ENCODE measurements at places on chromosomes 3 and 15. TPM values are rescaled to one million over a fixed set of nuclear protein-coding genes. Genes with fewer than 3 reads are reported as not detected.
A peak's percentile ranks its signal among the peaks of the same experiment; 100 is the strongest.

The ABI3BP gene
- 9.3 TPM for total RNA-seq

The GOLGB1 gene
- total RNA-seq = 59.0 TPM

The KLHL40 gene
- not detected for total RNA-seq

The RSRC1 gene
- 21.5 TPM for total RNA-seq

The ATP2B2 gene
- total RNA-seq = not detected

The RTP3 gene
- not detected for total RNA-seq

The DNASE1L3 gene
- total RNA-seq = 2.1 TPM

The SUSD5 gene
- not detected for total RNA-seq

The KNG1 gene
- not detected for total RNA-seq

DNA sequence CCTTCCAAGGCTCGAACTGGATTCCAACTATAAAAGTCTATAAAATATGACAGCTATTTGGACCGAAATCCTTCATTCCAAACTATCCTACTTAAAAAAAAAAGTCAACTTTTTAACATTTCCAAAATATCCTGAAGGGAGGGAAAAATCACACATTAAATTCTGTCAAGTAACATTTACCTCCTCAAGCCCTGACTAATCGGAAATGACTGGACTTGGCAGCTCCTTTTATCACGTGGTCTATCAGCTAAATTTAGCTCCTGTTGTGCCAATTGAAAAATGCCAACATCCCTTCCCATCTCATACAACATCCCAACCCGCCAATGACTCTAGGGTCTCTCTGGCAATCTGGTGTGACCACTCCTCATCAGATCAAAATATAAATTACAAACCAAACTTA, 297.9 kb downstream of the FHIT start:
- H3K36me3 ChIP-seq = no peaks in the 10 kb centered on the region
- H3K4me3 ChIP-seq = no peak overlapping the region
- no peak for DNase-seq
- H3K27me3 ChIP-seq = no peaks in the 10 kb centered on the region
- no peaks in the 10 kb centered on the region for H3K4me1 ChIP-seq

DNA sequence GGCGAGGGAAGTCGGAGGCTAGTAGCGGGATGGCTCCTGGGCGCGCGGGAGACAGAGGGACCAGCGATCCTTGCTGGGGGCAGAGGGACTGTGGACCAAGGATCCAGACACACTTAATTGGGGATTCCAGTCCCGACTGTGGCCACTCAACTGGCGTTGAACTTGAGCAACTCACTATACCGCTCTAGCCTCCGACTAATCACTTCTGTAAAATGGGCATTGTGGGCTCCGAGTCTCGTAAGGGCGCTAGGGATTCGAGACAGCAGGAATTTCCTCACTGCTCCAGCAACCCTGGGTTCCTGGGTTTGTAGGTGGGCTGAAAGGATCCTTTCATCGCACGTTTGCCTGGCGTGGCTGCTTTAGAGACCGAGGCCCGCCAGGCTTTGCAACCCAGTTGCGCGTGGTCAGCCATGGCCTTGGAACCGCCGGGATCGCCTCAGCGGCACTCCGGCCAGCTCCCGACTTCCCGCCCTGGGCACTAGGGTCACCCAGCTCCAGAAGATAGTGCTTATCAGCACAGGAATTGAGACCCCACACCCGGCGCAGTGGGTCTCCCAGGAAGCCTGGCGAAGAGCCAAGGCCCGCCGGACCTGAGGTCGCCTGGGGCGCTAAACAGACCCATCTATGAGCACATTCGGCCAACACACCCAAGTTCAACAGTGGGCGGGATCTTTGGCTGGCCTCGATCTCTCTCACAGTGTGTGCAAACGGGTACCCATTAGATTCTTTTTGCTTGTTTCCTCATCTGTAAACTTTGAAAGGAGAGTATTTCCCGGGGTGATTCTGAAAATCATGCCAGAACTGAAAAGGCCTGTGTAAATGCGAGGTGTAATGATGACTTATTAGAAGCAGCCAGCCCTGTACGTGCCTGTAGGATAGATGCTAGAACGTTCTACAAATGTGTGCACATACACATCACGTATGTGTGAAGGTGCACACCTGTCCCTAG, 9.9 kb downstream of the FOXL2 start:
- no peak overlapping the region for H3K27ac ChIP-seq
- peak; percentile 15 for DNase-seq
- no peak overlapping the region for H3K4me3 ChIP-seq

- no peaks in the 10 kb centered on the region for H3K36me3 ChIP-seq
- H3K27ac ChIP-seq = peak overlapping the region; percentile 88
- peak overlapping the region; percentile 48 for H3K4me3 ChIP-seq
These were observed 473 bp downstream of the FHIT start for GRCh38 chr3:61250784-61251173.

- no peaks in the 10 kb centered on the region for H3K27me3 ChIP-seq
- H3K27ac ChIP-seq = no peak overlapping the region
- no peaks in the 10 kb centered on the region for H3K36me3 ChIP-seq
These were observed 127.1 kb downstream of the ZBBX start for GRCh38 chr3:167253037-167253436.

DNA sequence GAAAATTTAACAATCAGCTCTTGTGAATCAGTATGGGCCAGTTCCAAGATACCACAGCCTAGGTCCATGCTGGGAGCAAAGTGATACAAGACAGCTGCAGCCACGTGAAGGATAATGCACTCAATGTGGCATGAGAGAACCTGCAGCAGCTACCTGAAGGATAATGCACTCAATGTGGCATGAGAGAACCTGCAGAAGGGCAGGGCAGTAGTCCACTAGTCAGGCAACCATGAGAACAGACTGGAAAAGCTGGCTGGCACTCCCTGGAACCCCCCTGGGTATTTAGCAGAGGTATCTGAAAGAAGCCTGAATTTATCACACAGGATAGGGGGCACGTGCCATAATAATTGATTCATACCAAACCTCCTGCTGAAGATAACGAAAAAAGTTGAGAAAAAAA, 237.6 kb downstream of the ATP8B4 start:
- no peak overlapping the region for H3K4me3 ChIP-seq
- no peaks in the 10 kb centered on the region for H3K36me3 ChIP-seq
- H3K27ac ChIP-seq = no peak overlapping the region
- peaks cover 8% of the 10 kb centered on the region for H3K4me1 ChIP-seq
- no peak for DNase-seq

- no peaks in the 10 kb centered on the region for H3K36me3 ChIP-seq
- no peak overlapping the region for H3K27ac ChIP-seq
- DNase-seq = no peak
- H3K4me3 ChIP-seq = no peak overlapping the region
- no peaks in the 10 kb centered on the region for H3K27me3 ChIP-seq
These were observed 28.0 kb downstream of the MYZAP start for GRCh38 chr15:57619746-57620145.

DNA sequence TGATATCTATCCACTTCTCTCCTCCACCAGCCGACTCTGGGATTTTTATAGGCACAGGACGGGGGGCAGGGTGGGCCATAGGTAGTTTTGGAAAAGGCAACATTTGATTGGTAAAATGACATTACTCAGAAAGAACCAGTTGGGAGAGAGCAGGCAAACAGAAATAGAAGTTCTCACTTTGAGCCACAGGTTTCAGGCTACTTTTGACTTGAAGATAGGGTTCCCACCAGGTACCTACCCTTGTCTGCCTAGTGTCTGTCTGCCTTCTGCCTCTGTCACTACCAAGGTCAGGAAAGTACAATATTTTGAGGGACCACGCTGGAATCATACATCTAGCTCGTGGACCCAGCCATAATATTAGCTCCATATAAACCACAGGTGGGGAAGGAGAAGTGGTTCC, 412.9 kb upstream of the GRM7 start:
- no peak overlapping the region for H3K4me3 ChIP-seq
- H3K4me1 ChIP-seq = peaks cover 10% of the 10 kb centered on the region
- H3K27ac ChIP-seq = no peak overlapping the region
- no peaks in the 10 kb centered on the region for H3K36me3 ChIP-seq
- no peak for DNase-seq

- H3K4me1 ChIP-seq = no peaks in the 10 kb centered on the region
- no peak overlapping the region for H3K4me3 ChIP-seq
- no peaks in the 10 kb centered on the region for H3K36me3 ChIP-seq
- H3K27ac ChIP-seq = no peak overlapping the region
These were observed 77.9 kb downstream of the ADAMTS17 start for GRCh38 chr15:100263721-100264455.

- H3K27ac ChIP-seq = no peak overlapping the region
- H3K4me1 ChIP-seq = no peaks in the 10 kb centered on the region
- no peak overlapping the region for H3K4me3 ChIP-seq
- H3K27me3 ChIP-seq = no peaks in the 10 kb centered on the region
- no peaks in the 10 kb centered on the region for H3K36me3 ChIP-seq
- DNase-seq = no peak
These were observed 47.4 kb downstream of the CLSTN2 start for GRCh38 chr3:139982404-139982803.

DNA sequence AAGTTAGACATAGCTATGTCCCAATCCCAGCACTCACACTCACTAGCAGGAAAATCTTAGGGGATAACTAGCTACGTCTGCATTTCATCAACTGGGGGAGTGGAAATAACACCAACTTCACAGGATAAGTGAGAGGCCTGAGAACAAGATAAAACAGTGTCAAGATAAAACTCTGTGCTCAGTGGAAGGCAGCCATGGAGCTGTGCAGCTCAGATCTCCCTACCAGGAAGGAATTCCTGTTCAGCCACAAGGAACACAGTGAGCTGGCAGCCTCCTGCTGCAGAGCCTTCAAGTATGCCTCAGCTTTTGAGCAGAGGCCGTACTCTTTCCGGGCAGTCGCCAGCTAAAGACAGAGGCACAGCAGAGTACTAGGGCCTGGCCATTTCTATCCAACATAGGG, 115.8 kb upstream of the TOPAZ1 start:
- H3K36me3 ChIP-seq = no peaks in the 10 kb centered on the region
- no peak overlapping the region for H3K27ac ChIP-seq
- no peak for DNase-seq
- H3K27me3 ChIP-seq = no peaks in the 10 kb centered on the region
- H3K4me1 ChIP-seq = no peaks in the 10 kb centered on the region

GRCh38 chr3:119620899-119621298, 23.2 kb downstream of the PLA1A start:
- H3K36me3 ChIP-seq = no peaks in the 10 kb centered on the region
- H3K4me1 ChIP-seq = no peaks in the 10 kb centered on the region
- no peak overlapping the region for H3K27ac ChIP-seq
- H3K27me3 ChIP-seq = no peaks in the 10 kb centered on the region
- DNase-seq = no peak

GRCh38 chr15:58324533-58324932, 107.3 kb upstream of the LIPC start:
- no peaks in the 10 kb centered on the region for H3K4me1 ChIP-seq
- no peak overlapping the region for H3K27ac ChIP-seq
- no peaks in the 10 kb centered on the region for H3K27me3 ChIP-seq
- H3K36me3 ChIP-seq = no peaks in the 10 kb centered on the region
- DNase-seq = no peak

DNA sequence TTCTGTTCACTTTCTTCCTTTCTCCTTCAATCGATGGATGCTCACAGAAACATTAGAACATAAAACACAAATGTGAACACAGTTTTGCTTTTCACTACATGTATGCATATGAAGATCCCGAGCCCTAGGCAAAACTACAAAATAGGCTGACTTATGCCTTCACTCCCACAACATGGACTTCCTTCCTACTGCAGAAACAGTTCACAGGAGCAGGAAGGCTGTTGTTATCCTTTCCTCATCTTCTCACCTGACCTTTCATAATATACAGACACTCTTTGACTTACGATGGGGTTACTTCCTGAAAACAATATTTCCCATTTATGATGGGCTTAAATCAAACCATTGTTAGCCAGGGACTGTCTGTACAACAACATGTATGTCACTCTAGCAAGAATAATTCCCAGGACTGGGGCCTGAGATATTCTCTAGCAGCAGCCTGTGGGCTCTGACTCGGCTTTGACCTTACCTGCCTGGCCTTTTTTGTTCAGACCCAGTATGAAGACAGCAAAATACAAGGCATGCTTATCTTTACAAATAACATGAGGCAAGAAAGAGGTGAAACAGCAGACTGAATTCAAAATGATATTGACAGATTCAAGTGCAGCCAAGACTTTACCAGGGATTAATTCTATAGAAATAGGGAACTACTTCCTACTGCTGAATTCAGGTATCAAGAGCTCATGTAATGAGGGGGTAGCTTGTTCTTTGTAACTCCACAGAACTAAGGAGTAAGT, 51.8 kb upstream of the PLXND1 start:
- no peak overlapping the region for H3K4me3 ChIP-seq
- peak overlapping the region; percentile 5 for H3K27ac ChIP-seq
- H3K27me3 ChIP-seq = no peaks in the 10 kb centered on the region
- no peak for DNase-seq
- H3K4me1 ChIP-seq = peaks cover 44% of the 10 kb centered on the region

GRCh38 chr15:95454403-95455262, 875.9 kb upstream of the NR2F2 start:
- no peak overlapping the region for H3K27ac ChIP-seq
- H3K27me3 ChIP-seq = no peaks in the 10 kb centered on the region
- no peaks in the 10 kb centered on the region for H3K4me1 ChIP-seq
- no peak overlapping the region for H3K4me3 ChIP-seq
- DNase-seq = no peak

- no peaks in the 10 kb centered on the region for H3K36me3 ChIP-seq
- no peak overlapping the region for H3K27ac ChIP-seq
- H3K4me3 ChIP-seq = no peak overlapping the region
- no peaks in the 10 kb centered on the region for H3K27me3 ChIP-seq
These were observed 22.4 kb downstream of the FOXB1 start for GRCh38 chr15:60026555-60026954.

- H3K4me3 ChIP-seq = no peak overlapping the region
- no peak for DNase-seq
- H3K27ac ChIP-seq = peak overlapping the region; percentile 82
- no peaks in the 10 kb centered on the region for H3K36me3 ChIP-seq
These were observed 282.0 kb upstream of the TPM1 start for GRCh38 chr15:62760538-62760937.

DNA sequence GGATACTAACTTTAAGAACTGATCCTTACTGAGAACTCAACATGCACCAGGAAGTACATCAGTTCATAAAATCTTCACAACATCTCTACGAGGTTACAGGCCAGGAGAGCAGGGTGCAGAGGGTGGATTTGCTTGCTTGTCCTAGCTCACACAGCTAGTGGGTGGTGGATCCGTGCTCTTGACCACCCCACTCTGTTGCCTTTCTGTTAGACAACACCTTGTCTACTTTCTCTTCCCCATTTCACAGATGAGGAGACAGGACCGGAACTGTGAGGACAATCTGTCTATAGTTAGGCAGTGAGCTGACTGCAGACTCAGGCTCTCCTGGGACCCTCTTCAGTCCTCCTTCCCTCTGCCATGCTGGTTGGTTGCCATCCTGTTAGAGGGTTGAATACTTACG, 221.7 kb upstream of the TLE3 start:
- no peak overlapping the region for H3K4me3 ChIP-seq
- H3K4me1 ChIP-seq = peaks cover 3% of the 10 kb centered on the region
- H3K27ac ChIP-seq = no peak overlapping the region
- DNase-seq = no peak

GRCh38 chr3:188489639-188490405, 335.9 kb downstream of the LPP start:
- no peaks in the 10 kb centered on the region for H3K27me3 ChIP-seq
- no peaks in the 10 kb centered on the region for H3K4me1 ChIP-seq
- no peaks in the 10 kb centered on the region for H3K36me3 ChIP-seq
- no peak overlapping the region for H3K4me3 ChIP-seq
- no peak overlapping the region for H3K27ac ChIP-seq

Measured in body of pancreas (tissue), 4 donors.